Frontal cortex (tissue), 4 donors: ENCODE measurements at places on chromosomes 2 and 18. TPM values are rescaled to one million over a fixed set of nuclear protein-coding genes. Genes with fewer than 3 reads are reported as not detected.

Gene SOCS6
- total RNA-seq = 53.4 TPM

Gene DGKD
- 46.5 TPM for total RNA-seq

Gene LRRC30
- not detected for total RNA-seq

Gene CYP27A1
- total RNA-seq = 2.9 TPM

Gene ANKRD30B
- 3.3 TPM for total RNA-seq

Gene NEU2
- not detected for total RNA-seq

Gene QPCT
- total RNA-seq = 22.0 TPM

Gene ANO7
- total RNA-seq = 0.41 TPM
